T-cell (primary cell): ENCODE measurements at places on chromosomes 3 and 15.

DNA sequence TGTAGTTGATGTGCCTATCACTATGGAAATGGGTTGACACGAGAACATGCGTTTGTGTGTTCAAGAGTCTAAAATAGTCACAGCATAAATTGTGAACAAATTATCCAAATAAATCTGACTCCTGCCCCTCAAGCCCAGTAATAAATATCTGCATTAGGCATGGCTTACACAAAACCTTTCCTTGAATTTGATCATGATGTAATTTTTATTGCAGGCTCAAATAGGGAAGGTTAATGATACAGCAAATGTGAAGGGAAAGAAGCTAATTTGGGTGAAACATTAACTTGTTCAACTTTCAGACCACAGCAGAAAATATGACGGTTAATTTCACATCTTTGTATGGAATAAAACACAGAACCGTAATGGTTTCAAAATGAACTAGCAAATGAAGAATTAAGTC, 74.6 kb downstream of the WNT5A start:
- no peak for DNase-seq

DNA sequence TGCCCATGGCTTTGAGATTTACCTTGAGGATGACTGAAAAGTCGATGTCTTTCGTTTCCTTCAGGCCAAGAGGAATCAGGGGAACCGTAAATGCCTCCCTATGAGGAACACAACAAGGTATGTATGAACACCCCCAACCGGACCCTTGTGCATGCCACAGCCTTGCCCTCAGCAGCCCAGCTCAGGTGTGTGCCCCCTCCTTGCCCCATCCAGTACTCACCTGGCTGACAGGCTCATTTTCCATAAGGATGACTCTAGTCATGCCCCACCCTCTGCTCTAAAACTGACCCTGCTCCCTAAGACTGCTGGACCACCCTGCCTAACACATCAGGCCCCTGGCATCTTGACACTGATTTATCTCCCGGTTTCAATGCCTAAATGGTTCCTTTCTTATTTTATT, 270.0 kb downstream of the GOLGA6L6 start:
- DNase-seq, result no peak

DNA sequence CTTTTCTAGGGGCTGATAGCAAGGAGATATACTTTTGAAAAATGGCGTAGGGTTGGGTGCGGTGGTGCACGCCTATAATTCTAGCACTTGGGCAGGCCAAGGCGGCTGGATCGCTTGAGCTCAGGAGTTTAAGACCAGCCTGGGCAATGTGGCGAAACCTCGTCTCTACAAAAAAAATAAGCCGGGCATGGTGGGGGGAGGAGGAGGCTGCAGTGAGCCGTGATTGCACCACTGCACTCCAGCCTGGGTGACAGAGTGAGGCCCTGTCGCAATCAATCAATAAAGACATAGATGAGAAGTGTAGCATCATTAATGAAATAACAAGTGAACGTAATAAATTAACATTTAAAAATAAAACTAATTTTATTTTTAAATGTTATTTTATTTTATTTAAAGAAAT, 134.6 kb downstream of the SLCO3A1 start:
- DNase-seq, result no peak

- DNase-seq, result no peak
Observed at GRCh38 chr15:76431971-76432370, 95.4 kb downstream of the ISL2 start.

- DNase-seq, result no peak
Observed at GRCh38 chr3:173139420-173139819, 1.6 kb downstream of the SPATA16 start.
